ENCODE measurements at places on chromosomes 1 and 21. TPM values are rescaled to one million over a fixed set of nuclear protein-coding genes. Genes with fewer than 3 reads are reported as not detected.

Gene DYNLT5
- total RNA-seq = 3.0 TPM

Gene S100A12
- total RNA-seq = 12.6 TPM

Gene AZIN2
- total RNA-seq = 4.7 TPM

Gene ATAD3B
- 13.1 TPM for total RNA-seq

Gene GPR37L1
- total RNA-seq = 0.09 TPM

Gene CTNNBIP1
- total RNA-seq = 18.3 TPM

Gene PLEKHG5
- total RNA-seq = 8.9 TPM

Gene LCE1E
- total RNA-seq = not detected

Gene CR1L
- not detected for total RNA-seq

Gene SPRR2F
- total RNA-seq = 1.9 TPM

All from posterior vena cava (tissue), 2 donors.